ENCODE measurements at places on chromosomes 1 and 21.

GRCh38 chr1:244280859-244281258 lies 170.8 kb downstream of the ADSS2 start:
- no peak for DNase-seq

- no peak for DNase-seq
These were observed 9.7 kb downstream of the MAPKAPK2 start for GRCh38 chr1:206694171-206695124.

DNA sequence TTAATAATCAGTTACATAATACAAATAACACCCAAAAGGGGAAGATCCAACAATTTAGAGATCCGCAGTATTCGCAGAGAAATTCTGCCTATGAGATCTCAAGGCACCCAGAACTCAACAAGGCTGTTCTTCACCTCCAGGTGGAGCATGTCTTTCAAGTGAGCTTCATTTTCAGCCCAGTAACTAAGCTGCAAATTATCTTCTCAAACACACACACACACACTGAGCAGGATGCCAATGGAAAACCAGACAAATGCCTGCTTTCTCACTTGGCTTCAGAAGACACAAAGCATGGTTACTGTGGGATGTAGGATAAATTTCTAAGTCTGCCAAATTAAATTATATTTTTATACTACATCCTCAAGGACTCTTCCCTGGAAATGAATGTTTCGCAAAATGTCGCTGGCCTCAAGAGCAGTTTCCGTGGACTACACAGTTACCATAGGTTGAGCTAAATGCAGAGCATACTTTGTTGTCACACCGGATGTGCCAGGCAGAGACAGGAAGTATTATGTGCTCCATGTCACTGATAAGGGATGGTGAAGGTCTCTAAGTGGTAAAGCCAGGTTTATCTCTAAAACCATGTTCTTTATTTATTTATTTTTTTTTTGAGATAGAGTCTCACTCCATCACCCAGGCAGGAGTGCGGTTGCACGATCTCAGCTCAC lies 30.3 kb downstream of the UBR4 start:
- no peak for DNase-seq

DNA sequence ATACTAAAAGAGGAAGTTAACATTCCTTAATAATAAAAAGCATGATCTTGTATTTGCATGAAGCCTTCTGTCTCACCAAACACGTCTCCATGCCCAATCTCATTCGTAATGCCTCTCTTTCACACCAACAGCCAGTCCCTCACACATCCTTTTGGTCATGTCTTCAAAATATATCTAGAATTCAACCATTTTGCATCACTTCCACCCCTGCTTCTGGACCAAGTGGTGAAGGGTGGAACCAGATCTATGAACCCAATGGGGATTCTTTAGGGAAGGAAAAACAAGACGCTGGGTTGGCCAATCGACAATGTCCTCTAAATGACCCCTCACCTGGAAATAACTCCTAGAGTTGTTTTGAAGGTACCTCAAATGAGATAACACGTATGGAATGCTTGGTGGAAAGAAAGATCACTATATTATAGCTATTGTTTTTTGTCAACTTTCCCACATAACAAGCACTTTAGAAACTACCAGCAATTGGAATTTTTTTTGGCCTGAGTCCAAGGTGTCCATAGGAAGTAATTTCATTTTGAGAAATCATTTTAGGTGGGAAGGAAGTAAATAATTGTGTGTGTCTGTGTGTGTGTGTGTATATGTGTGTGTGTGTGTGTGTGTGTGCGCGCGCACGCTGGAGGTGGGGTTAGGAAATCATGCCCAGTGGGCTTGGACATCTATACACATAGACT lies at the start of gene KCNA10:
KCNA10 (minus strand) TSS at position 51 of the 686 bp plus-strand sequence. CDS start 388 bp downstream, outside the sequence.
- no peak for DNase-seq

DNA sequence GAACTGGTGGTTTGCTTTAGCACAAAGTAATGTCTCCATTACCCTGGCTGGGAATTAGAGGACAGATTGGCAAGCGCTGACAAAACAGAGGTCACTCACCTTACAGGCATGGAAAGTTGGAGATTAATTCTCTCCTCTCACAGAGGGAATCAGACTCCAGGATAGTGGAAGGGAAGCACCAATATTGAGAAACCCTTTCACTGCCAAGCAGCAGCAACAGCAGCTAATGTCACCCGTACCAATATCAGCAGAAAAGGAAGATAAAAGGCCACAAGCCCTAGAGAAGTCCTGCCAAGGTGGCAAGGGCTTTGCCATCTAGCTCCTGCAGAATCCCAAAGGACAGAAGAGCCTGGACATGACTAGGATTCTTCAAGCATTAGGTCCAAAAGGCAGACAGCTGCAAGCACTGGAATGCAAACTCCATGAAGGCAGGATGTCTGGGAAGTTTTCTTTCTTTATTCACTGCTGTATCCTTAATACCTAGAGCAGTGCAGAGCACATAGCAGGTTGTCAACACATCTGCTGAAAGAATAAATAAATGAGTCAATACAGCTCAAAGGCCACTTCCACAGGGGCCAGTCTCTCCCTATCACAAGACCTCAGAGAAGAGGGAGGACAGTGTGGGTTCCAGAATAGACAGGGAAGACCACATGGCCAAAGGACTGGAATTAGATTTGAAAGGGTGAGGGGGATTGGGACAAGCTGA lies 57.2 kb downstream of the ERI3 start:
- DNase-seq: no peak

DNA sequence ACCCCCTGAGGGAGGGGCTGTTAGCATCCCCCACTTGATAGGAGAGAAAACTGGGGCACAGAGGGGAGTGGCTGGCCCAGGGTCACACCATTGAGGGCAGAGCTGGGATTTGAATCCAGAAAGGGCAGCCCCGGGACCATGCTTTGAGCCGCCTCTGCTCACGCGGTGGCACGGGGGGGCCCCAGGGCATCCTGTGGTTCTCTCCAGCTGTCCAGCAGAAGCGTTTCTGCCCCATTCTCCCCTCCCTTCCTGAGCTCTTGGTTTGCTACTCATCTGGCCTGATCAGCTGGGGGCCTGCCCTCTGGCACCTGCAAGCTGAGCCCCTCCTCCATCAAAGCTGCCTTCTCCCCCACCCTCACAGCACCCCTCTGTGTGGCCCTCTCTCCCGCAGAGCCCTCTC lies 37.5 kb downstream of the FBXO2 start:
- DNase-seq: no peak
